Stimulated activated CD8-positive, alpha-beta memory T cell treated with anti-CD3 and anti-CD28 coated beads, Interleukin-7, amount 100 ng/mL, for 48 hours (primary cell): ENCODE measurements at places on chromosomes 12 and 14.

DNA sequence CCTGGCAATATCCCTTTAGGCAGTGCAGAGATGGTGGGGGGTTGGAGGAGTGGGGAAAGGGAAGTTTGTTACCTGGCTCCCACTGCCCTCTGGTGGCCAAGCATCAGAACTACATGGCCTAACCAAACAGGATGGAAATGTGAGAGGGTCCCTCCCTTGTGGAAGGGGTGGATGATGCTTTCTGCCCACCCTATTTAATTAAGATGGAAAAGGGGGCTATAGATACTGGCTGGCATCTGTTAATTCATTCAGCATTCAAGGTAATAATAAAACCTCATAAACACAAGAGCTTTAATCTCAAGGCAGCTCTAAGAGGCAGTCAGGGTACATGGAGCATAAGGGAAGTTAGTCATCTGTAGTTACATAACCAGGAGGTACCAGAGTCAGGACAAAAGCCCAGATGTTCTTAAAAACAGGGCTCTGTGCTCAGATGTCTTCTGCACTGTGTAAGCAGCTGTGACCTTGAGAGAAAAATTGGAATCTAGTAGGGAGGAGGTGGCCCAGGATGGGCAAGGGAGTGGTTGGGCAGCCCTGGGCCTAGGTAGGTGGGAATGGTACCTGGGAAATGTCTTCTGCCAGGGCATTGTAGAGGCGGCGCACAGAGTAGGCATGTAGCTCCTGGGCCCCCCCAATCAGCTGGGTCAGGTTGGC lies 4.6 kb downstream of the AP1G2 start:
- DNase-seq: no peak

DNA sequence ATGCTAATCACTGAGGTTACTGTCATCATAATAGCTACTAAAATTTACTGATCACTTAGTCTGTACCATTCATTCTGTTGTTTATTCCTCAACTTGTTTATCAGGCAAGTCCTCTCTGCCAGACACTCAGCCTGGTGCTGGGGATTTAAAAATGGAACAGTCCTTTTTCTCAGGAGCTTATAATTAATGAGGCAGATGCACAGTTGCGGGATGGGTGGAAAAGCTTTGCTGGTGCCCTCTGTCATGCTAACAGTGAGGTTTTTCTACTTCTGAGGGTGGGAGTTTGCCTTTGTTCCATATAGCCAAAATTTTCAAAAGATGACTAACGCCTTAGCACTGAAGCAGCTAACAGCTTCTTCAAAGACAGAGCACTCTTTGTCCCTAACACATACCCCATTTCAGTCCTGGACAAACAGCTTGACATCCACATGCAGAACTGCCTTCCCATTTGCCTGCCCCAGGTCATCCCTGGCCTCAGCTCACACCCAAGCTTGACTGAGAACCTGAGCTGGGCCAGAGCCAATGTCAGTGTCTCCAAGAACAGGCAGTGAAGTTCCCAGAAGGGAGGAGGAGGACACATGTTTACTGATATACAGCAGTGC lies 30.8 kb upstream of the HSPB8 start:
- no peak for DNase-seq

GRCh38 chr12:89968151-89968700 lies 259.6 kb upstream of the ATP2B1 start:
- no peak for DNase-seq

- no peak for DNase-seq
Observed at GRCh38 chr12:76311796-76312195, 36.4 kb downstream of the BBS10 start.

DNA sequence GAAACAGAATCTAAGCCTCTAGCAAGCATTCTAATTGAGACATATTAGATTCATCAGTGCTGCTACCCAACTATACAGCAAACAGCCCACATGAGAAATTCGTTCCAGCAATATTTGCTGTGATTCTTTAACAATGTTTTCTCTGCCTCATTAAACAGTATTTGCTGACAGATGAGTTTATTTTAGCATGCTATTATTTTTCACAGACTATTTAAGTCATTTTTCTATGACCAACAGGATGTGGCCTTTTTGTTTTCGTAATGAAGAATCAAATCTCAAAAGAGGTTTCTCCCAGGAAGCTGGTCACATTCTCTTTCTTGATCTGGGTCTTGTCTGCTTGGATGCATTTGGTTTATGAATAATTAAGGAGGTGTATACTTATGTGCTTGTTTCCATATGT lies 23.2 kb upstream of the SERPINA12 start:
- DNase-seq: no peak

GRCh38 chr12:109542014-109542413 lies 31.3 kb downstream of the MMAB start:
- DNase-seq: no peak

DNA sequence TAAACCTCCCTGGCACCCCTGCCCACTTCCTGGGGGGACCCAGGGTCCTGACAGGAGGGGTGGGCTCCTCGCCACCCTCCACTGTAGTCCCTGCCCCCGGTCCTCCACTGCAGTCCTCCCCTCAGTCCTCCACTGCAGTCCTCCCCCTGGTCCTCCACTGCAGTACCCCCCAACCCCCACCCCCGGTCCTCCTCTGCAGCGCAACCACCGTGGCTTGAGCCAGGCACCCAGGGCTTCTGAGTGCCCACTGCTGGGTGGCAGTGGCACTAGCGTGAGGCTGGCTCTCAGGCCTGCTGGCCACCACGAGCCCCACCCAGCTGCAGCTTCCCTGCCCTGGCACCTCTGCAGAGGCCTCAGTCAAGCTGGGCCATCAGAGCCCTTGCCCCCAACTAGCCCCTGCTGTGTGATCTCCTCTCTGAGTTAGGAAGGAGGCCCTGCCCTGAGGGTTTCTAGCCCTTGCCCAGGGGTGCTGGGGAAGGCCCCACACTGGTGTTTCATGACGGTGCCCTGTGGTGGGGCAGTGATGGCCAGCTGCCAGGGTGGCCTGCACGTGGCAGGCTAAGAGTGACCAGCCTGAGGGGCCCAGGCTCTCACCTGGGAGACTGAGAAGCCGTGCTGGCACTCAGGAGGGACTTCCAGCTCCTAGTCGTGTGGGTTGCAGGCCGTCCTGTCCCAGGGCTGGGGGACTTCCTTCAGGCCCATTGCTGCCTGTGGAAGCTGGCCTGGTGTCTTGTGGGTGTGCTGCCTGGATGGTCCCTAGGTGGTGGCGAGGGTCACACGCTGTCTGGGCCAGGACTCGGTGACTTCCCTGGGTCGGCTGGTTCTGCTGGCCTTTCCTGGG lies 9.7 kb downstream of the CEP170B start:
- no peak for DNase-seq

DNA sequence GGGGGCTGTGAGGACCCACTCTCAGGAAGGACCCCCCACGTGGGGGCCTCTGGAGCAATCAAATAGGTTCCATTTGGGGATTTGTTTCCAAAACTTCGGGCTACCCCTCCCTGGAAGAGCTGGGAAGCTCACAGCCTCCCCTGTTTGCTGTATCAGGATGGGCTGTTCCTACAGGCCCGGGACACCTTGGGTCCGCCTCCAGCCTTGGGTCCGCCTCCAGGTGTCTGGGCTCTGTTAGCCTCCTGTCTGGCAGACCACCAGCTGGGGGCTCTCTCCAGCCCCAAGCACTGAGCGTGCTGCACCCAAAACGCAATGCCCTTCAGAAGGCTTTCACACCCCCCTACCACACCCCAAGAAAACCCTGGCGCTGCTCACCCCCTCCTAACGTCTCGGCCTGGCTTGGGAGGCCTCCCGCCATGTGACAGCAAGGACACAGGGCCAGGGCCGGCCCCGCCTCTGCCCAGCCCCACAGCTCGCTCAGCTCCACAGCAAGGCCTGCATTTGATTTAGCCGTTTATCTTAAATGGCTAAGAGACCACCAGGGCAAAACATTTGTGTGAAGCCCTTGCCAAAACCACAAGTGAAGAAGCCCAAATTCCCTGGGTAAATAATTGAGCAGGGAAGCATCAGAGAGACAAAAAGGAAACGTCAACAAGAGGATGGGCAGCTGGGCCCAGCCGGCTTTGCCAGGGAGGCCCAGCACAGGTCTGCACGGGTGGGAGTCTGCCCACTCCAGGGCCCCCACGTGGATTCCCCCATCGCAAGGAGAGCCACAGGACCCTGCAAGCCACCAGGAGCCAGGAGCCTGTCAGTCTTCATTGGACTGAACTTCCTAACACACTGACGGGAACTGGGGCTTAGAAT lies 39.9 kb downstream of the BCL11B start:
- no peak for DNase-seq

- no peak for DNase-seq
Observed at GRCh38 chr14:53062856-53063255, 90.3 kb downstream of the DDHD1 start.

GRCh38 chr12:11618046-11618445 lies 31.4 kb upstream of the ETV6 start:
- no peak for DNase-seq

GRCh38 chr14:35196571-35196970 lies 74.2 kb downstream of the PRORP start:
- no peak for DNase-seq

DNA sequence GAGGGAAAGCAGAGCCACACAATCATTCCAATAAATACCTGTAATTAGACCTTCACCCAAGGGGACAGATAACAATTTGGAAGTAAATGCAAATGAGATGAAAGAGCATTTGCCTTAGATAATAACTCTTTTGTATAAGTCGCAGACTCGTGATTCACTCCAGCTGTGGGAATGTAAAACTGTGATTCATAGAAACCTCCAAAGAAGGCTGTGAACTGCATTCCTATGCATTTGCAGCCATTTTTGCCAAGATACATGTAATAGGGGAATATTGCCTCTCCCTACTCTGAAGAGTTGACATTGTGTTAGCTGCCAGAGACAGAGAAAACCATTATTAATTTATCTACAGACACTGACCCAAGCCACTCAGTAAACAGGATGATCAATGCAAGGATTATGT lies 181.9 kb upstream of the ARHGAP5 start:
- DNase-seq: no peak

- no peak for DNase-seq
Observed at GRCh38 chr12:10740182-10740581, 17.1 kb upstream of the YBX3 start.

DNA sequence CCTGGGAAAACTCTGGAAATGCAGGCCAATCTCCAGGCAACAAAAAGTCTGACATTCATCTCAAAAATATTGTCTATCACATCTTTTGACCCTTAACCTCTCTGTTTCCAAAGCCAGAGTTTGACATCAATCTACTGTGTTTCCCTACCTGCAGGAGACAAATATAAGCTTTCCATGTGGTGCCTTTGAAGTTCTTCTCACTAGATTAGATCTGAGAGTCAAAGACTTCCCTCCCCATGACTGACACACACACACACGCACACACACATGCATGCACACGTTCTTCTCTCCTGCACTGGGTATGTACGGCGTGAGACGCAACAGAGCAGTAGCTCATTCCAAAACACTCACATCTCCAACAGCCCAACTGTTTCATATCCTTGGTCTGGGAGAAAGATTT lies 8.1 kb upstream of the ITPR2 start:
- no peak for DNase-seq

DNA sequence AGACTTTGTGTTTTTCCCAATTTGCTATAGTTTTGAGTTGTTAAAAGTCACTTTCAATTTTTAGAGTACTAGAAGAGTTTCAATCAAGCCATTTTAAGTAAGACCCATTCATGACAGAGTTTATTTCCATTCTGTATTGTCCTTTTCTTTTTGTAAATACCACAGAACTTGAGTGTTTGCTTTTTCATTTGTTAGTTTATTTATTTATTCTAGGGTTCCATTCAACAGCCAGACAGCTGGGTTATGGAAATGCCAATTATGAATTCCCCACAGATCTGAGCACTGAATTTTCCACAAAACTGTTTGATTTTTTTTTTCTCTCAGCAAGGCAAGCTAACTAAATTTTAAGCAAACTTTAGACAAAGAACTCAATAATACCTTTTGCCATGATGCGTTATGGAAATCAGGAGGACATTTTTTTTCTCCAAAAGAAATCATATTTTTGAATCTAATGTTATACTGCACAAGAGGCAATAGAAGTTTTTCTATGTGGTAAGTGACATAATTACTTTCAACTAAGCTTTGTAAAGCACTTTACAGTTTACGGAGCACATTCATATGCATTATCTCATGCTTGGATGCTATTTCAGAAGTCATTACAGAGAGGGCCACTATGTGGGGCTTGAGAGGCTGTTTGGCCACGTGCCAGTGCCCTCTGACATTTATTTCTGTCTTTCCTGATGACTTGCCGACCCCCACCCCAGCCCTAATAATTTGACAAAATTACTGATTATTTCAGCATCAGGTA lies 181.5 kb downstream of the VRK1 start:
- DNase-seq: no peak

DNA sequence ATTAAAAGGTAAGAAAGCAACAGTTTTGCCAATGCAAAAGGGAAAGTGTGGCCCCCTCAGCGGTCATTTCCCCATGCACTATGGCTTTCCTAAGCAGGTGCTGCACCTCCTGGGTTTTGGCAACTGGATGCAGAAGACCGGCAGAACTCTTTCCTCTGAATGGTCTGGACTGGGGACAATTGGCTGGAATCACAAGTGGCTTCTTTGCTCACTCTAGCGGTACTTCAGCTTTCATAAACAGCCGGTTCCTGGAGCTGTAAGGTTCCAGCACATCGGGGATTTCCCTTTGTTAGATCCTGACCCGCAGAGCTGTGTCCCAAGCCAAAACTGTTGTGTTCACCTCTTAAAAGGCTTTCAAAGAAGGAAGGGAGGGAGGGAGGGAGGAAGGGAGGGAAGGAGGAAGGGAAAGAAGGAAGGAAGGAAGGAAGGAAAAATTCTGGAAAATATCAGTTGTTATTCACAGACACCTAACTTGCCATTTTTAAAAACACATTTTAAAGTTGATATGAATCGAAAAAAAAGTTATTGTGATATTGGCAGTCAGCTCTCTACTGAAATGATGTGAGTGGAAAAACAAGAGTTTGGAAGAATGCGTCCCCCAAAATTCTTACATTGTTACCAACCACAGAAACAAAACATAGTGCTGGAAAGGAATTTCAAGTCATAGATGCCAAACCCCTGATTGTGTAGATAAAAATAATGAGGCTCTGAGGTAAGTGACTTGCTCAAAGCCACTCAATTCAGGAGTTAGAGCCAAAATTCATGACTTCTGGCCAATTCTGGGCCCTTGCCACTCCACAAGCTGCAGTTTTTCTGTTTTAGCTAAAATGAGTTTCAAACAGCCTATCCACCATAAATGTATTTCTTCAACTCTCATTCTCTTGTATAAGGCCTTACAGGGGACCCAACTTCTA lies 220.6 kb upstream of the HMGA2 start:
- DNase-seq: no peak

GRCh38 chr14:103743691-103744090 lies 28.1 kb downstream of the ZFYVE21 start:
- DNase-seq: no peak
